ENCODE measurements at places on chromosomes 2 and 18.

GRCh38 chr2:170822290-170823087 is 5.8 kb downstream of the GAD1 start:
- H3K4me3 ChIP-seq, result peak overlapping the region; percentile 76
- peaks cover 49% of the 10 kb centered on the region for H3K4me1 ChIP-seq
- no peak overlapping the region for H3K27ac ChIP-seq
- H3K27me3 ChIP-seq, result peaks cover 80% of the 10 kb centered on the region

- no peak for DNase-seq
- H3K27me3 ChIP-seq, result peaks cover 15% of the 10 kb centered on the region
- no peak overlapping the region for H3K4me3 ChIP-seq
- no peaks in the 10 kb centered on the region for H3K36me3 ChIP-seq
- H3K27ac ChIP-seq, result no peak overlapping the region
Measured at GRCh38 chr2:204360218-204361007, 184.9 kb upstream of the PARD3B start.

DNA sequence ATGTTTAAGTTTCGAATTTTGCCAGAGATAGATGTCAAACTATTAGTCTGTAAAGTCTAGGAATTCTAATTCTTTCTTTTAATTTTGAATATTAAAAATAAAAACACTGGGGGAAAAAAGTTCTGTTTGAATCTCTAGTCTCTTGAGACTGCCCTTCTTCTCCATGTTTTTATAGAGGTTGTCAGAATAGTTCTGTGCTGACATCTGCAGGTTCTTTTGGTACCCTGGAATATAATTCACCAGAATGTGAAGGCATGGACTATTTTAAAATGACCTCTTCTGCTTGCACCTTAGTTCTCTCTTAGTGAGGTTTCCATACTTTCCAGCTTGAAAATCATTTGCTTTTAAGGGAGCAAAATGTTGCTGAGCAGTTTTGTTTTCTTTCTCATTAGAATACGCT is 121.0 kb upstream of the MSTN start:
- H3K4me3 ChIP-seq, result no peak overlapping the region
- peaks cover 23% of the 10 kb centered on the region for H3K27me3 ChIP-seq
- H3K36me3 ChIP-seq, result no peaks in the 10 kb centered on the region
- no peak for DNase-seq

DNA sequence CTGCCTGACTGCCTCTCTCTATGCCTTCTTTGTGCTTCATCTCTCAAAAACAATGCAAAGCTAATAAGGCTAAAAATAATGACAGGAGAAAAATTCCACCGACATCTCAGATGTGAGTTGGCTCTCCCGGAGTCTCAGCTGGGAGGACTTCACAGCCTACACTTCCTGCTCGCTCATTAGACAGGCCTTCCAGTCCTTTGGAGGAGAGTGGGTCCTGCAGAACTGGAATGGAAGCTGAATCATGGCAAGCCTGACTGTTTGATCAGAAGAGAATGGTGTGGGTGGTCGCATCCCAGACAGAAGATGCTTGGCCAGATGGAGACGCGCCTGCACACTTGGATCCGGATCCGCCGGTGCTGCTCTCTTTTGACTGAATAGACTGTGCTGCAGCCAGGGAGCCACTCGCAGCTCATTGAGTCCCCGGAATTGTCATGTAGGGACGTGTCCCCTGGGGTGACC is 49.7 kb downstream of the TRIB2 start:
- H3K27me3 ChIP-seq, result peaks cover 38% of the 10 kb centered on the region
- no peak overlapping the region for H3K27ac ChIP-seq
- peaks cover 4% of the 10 kb centered on the region for H3K4me1 ChIP-seq

DNA sequence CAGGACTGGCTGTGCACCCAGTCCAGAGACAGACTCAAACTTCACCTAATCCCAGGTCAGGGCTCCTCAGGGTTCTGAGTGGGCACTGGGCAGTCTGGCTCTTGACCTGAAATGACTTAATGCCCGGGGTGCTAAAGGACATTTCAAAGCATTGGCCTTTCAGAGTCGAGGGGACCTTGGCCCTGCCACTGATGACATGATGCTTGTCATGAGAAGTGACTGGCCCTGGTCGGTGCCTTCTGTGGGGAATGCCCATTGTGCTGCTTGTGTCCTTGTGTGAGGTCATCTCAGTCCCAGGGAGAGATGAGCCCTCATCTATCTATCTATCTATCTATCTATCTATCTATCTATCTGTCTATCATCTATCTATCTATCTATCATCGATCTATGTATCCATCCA is 81.3 kb downstream of the CTAGE1 start:
- no peaks in the 10 kb centered on the region for H3K36me3 ChIP-seq
- no peak overlapping the region for H3K4me3 ChIP-seq
- no peak for DNase-seq

DNA sequence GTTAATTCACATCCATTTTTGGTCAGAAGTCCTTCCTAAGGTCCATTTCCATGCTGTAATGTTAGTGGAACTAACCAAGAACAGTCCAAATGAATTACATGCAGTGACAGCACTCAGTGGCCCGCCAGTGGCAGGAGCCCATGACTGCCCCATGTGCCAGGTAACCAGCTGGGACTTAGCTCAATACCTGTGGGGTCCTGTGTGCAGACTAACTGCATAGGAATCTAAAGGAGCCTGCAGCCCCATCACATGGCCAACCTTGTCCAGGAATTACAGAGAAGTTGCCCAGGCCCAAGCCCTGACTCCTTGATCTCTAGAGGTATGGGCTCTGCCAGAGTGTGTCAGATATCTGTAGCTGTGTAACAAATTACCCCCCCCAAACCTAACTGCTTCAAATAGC is 35.4 kb upstream of the GPR17 start:
- no peak overlapping the region for H3K4me3 ChIP-seq
- no peak overlapping the region for H3K27ac ChIP-seq
- peaks cover under 1% of the 10 kb centered on the region for H3K4me1 ChIP-seq
- peaks cover 3% of the 10 kb centered on the region for H3K36me3 ChIP-seq

All from activated T-cell treated with anti-CD3 and anti-CD28 coated beads, Interleukin-2, amount 50 U/mL, for 72 hours (primary cell).